ENCODE measurements at places on chromosomes 2 and 18.
A peak's percentile ranks its signal among the peaks of the same experiment; 100 is the strongest.

DNA sequence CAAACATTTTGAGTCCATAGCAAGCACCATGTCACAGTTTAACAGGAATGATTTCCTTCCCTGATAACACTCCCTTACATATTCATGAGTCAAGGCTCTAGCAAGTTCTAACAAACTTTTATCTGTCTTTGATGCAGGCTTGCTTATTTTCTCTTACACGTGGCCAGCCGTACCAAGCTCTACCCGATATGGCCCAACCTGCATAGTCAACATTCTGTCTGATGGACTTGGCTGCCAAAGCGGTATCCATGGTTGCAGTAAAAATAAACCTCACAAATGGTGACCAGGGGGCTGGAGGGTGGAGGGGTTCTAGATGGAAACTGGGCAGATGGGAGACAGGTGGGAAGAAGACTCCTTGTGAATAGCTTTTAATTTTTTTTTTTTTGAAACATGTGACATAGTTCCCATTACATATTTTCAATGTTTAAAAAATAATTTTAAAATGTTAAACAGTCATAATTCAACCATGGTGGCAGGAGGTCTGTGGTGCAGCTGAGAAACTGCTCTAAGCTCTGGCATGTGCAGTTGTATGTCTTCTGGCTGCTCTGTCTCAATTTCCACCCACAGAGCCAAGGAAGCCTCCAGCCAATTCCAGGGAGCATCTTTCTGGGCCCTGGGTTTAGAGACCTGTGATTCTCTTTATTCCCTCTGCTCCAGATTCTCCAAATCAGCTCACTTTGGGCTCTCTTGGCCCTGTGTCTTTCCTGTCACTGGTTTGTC is 20.7 kb upstream of the CXCR1 start:
- peak; percentile 27 for DNase-seq

DNA sequence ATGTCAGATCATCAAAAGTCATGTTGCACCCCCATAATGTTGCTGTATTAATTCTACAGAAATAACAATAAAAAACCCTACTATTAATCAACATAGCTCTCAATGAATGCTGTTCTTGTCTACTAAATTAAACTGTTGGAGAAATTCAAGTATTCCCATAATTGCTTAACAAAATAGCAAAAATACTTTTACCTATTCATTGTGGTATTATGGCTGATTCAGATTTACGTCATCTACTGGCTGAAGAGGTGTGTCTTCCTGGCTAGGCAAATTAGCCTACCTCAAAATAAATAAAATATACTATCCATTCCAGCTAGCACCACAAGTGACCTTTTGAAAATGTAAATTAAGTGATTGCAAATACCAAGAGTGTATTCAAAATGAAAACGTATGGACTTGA is 249.4 kb downstream of the MEIS1 start:
- DNase-seq: no peak

GRCh38 chr2:30684026-30684425 is 123.2 kb downstream of the CAPN13 start:
- DNase-seq: no peak

DNA sequence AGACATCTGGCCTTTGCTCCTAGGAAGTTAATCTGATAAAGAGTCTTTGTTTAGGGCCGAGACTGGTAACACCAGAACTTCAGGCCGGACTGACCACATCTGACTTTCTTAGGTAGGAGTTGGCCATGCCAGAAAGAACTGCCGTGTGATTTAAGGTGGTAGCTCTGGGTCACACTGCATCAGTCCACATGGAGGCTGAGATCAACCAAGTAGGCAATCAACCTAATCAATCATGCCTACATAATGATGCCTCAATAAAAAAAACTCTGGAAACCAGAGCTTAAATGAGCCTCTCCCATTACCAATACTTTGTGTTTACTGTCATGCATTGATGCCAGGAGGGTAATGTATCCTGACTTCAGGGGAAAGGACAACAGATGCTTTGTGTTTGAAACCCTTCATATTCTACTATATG is 44.1 kb upstream of the ORC2 start:
- no peak for DNase-seq

DNA sequence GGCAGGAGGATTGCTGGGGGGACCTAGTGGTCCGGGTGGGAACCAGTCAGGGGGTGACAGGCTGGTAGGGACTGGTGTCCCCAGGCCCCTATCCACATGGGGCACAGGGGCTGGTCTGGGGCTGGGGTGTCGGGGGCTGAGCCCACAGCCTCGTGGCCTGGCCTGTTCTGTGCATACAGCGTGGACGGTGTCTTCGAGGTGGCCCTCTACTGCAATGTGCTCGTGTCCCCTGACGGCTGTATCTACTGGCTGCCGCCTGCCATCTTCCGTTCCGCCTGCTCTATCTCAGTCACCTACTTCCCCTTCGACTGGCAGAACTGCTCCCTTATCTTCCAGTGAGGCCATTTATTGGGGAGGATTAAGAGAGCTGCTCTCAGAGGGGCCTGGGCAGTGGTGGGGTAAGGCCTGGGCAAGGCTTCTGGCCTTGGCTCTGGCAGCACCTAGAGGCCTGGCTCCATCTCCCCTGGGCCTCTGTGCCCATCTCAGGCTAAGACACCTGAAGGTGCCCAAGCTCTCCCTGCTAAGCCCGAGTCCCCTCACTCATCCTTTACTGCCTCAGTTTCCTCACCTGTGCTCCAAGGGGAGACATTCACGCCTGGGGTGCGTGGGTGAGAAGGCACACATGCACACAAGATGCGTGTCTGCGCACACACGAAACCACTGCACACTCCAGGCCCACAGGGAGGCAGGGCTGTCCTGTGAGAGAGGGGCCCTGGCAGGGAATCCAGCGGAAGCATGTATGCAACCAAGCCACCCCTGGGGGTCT is 1.9 kb downstream of the CHRNG start:
- no peak for DNase-seq

DNA sequence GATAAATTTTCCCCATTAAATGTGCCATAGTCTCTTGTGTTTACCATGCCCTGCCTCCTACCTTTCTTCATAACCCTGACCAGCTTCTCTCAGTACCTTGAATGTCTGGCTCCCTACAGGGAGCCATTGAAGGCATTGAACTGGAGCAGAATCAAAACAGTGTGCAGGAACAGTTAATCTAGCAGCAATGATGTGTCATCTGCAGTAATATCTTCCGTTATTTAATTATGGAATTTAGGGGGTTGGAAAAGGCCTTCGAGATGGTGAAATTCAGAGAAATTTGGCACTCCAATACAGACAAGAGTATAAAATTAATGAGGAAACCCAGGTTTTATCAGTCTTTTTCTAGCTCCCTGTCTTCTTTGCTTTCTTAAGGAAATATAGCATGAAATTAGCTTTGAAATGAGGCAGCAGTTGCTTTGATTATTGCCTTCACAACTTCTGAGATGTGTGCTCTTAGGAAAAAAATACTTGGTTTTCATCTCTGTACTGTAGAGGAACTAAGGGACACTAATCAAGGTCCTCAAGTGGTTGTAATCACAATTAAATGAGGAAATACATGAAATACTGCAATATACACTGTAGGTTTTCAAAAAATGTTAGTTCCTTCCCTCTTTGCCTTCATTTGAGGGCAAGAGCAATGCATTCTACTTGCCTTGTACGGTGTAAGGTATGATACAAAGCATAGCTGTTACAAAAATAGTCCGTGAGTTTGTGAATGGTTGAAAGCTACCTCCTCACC is 369.1 kb downstream of the SETBP1 start:
- no peak for DNase-seq

DNA sequence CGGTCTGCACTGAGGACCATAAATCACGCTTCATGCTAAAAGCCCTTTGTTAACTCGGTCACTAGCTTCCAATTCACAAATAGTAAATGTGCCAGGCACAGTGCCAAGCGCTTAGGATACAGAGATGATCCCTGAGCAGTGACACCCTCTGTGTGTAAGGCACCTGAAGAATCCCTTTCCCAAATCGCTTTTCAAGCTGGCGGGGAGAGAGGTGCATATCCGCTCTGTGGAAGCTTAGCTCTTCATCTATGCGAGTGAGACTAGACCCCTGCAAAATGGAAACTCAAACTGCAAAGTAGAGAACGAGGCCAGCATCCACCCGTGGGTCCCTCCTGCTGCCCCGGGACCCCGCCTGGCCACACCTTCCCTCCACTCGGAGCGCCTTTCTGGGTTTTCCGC is 2.4 kb downstream of the PIEZO2 start:
- no peak for DNase-seq

DNA sequence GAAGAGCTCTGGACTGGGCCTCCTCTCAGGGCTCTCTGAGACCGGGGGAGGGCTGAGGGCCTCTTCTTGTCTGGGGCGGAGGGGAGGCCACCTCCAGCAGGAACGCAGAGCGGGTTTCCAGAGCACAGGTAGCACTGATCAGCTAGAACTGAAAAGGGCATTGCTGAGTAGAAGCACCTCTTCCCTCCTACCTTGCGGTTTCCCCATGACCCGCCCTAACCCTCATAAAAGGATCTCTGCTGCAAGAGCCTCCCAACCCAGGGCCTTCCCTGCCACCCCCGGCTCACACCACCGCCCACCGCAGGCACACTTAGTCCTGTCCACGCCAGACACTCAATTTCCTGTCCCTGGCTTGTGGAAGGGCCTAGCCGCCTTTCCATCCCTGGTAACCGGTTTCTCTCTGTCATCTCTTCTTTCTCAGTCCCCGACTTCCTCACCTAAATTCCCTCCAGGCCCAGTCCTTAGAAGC is 966 bp downstream of the ADCY3 start:
- no peak for DNase-seq

DNA sequence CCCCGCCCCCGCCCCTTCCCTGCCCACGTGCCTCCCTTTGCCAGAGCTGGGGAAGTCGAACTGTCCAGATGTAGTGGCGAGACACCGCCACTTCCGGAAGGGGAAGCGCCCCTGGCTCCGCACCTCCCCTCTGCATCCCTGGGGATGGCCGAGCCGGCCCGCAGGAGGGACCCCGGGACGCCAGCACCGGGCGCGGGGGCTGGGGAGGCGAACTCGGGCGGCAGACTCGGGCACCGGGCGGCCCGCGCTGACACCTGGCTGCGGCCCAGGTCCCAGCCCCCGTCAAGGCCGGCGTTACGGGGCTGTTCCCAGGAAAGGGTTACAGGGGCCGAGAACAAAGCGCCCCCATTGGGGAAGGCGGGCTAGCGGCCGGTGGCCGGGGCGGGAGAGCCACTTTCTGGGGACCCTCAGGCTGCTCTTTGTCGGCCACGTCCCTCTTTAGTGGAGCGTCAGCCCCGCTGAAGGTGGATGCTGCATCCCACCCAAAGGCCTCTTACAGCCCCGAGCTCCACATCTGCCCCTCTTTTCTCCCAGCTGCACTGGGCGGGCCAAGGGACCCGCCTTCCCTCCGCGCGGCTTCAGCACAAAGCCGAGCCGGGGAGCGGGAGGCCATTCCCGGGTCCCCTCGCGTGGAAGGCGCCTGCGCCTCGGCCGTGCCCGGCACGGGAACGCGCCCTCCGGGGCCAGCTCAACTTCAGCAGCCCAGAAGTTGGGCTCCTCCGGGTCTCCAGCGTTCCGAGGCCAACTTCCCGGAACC is 1.3 kb downstream of the SDC1 start:
- DNase-seq: peak; percentile 55

DNA sequence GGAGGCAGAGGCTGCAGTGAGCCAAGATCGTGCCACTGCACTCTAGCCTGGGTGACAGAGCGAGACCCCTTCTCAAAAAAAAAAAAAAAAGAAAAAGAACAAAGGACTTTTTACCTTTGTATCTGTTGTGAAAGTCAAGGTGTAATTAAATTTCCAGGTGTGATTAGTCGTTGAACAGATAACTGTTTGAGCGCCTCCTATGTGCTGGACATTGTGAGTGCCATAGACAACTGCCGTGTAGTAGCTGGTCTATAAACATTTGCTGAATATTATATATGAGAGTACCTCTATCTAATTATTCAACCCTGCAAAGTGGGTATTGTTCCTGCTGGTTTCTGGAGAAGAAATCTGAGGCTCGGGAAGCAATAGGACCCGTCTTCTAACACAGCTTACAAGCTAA is 71.8 kb downstream of the ASAP2 start:
- DNase-seq: no peak

- no peak for DNase-seq
Measured at GRCh38 chr18:48318436-48318835, 90.7 kb downstream of the ZBTB7C start.

DNA sequence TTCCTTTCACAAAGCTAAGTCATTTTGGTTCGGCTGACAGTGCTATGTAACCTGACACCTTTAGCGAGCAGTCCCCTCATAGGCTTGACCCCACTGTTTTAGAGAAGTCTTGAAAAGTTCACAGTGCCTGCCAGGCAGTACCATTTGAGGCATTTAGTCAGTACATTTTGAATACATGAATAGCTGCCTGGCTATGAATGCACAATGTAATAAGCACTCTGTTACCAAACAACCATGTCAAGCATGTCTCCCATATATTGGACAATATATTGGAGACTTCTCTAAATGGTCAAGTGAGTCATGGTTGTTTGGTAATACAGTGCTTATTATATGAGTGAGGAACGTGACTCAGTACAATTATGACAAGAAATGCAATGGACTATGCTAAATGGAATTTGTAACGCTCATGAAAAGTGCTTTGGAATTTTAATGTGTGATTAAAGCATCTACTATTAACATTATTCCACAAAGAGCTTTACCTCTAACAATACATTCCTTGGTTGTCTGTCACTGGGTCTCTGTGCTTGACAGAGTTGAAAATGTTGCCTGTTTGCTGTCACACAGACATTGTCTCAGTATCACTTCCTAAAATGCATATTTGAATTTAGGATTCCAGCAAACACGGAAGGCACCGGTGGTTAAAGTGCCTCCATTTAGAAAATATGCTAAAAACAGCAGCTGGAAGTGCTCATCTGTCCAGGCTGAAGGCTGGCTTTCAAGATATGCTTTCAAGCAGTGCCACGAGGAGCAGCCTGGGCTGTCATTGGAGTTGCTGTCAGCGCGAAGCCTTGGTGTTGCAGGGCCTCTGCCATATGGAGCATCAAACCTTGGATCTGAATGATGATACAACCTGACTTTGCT is 458.6 kb downstream of the FBXO15 start:
- DNase-seq: peak; percentile 83

GRCh38 chr2:101464841-101465240 is 10.1 kb downstream of the RFX8 start:
- peak; percentile 34 for DNase-seq

DNA sequence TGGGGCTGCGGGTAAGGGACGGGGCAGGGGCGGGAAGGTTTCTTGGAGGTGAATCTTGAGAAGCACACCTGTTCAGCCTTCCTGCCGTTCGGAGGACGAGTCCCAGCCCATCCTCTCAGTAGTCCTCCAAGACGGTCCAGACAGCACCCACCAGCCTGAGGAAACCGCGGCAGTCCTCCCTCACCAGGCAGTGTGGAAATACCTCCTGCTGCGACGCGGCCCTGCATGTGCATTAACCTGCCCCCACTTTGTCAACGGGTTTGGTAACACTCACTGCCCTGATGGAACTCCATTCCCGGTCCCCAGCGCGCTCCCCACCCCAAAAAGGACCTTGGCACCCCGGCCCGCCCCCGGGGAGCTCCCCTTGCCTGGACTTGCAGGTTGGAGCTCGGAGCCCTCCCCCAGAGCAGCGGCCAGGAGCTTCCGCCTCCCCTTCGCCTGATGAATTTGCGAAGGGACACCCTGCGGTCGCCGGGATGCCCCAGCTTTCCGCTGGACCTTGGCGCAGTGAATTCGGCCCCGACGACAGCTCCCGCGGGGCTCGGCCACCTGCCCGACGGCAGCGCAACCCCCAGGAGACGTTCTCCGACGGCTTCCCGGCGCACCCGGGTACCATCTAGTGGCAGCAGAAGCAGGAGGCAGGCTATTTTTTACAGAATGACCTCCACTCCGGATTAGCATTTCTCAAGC is 31.5 kb downstream of the ACVR1C start:
- DNase-seq: peak; percentile 29

GRCh38 chr2:197838036-197838435 is 33.6 kb downstream of the PLCL1 start:
- peak; percentile 55 for DNase-seq

Measured in choroid plexus epithelial cell (primary cell).